ENCODE measurements at places on chromosomes 5 and 9.

DNA sequence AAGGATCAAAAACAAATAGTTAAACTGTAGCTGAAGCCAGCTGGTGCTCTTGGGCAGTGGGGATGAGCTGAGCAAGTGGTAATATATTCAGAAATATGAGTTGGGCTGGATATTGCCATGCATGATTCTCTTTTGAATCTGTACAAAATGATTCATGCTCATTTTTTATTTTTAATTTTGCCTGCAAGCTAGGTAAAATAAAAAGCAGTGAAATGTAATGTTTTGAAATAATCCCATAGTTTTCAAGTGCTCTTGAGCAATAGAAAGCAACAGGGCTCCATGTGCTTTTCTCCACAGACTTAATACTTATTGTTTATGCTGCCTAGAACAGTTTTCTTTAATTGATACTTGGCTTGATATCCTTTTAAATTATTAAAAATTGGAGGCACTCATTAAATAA lies 489.3 kb downstream of the TLE4 start:
- no peak for DNase-seq

- DNase-seq: no peak
Measured at GRCh38 chr9:81305561-81306182, 383.7 kb downstream of the TLE1 start.

DNA sequence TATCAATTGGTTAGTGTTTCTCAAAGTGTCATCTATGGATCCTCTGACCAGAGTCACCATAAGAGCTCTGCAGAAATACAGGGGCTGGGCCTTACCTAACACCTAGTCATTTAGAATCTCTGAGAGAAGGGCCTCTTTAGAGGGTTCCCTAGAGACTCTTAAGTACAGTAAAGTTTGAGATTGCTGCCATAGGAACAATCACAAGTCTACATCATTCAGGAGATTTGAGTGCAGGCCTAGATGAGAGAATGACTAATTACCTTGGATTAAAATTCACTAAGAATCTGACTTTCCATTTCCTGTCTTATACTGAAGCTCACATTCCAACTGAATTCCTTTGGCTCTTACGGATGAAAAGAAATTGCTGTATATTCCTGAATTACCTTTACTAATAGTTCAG lies 182.1 kb upstream of the PTGER4 start:
- no peak for DNase-seq

- DNase-seq: no peak
Measured at GRCh38 chr9:12640866-12641636, 52.1 kb upstream of the TYRP1 start.

DNA sequence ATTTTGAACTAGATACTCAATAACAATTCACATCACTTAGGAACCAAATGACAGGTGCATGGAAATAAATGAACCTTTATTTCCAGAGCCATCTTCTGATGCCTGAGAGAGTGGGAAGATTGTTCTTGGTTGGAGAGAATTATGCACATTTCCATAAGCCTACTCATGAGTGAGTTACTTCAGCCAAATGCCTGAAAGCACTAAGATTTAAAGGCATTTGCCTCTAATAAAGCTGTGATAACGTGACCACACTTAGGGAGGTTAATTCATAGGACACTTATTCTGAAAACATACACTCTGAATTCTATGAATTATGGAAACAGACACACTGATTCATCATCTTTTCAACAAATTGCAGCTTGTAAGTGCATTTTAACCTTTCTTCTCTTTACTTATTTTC lies 40.0 kb downstream of the KCTD16 start:
- no peak for DNase-seq

GRCh38 chr9:104885818-104886709 lies 41.9 kb downstream of the ABCA1 start:
- DNase-seq: no peak

DNA sequence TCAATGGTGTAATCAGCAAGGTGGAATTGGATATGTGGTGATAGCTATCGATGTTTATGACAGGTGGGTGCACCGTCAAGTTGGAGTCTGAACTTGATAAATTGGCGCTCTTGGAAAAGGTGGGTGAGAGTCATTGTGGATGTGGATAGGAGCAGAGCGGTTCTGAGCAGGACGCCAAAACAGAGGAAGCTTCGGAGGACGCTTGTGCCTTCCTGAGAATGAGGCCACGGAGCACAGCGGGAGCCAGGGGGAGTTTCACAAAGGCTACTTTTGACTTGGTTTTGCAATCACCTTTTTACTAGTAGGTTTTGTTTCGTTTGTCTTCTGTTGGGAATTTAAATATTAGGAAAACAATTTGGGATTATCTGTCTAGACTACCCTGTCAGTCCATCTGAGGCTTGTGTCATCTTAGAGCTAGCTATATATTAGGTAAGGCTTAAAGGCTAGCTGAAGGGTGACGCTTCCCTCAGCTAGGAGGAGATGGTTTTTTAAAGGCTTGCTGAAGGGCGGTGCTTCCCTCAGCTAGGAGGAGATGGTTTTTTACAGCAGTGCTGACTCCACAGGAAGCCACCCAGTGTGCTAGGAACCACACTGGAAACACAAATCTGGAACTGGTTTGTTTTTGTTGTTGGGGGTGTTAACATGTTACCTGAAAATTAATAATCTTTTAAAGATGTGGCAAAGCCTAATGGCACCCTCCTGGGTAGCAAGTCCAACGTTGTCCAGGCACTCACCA lies 142.4 kb upstream of the IRX4 start:
- DNase-seq: no peak

DNA sequence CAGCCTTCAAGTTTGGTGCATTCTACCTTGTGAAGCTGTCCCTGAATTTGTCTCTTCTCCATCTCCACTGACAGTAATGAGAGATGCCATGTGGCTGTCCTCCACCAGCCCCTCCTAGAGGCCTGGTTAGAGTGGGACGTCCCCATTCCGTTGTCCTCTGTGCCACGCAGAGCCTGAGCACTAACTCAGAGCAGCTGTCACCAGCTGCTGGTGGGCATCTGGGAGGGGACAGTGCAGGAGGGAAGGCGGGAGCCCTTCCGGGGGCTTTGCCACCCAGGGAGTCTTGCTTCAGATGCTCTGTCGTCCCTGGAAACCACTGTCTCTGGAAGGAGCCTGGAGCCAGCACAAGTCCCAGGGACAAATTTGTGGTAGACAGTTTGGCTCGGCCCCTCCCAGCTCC lies 78.6 kb downstream of the PDZD2 start:
- DNase-seq: no peak
